ENCODE measurements at places on chromosomes 1 and 21. TPM values are rescaled to one million over a fixed set of nuclear protein-coding genes. Genes with fewer than 3 reads are reported as not detected.

SRGAP2 gene
- total RNA-seq: 45.8 TPM

FOXO6 gene
- 0.26 TPM for total RNA-seq

ZNF683 gene
- not detected for total RNA-seq

KIF2C gene
- 93.4 TPM for total RNA-seq

GTF2B gene
- 38.8 TPM for total RNA-seq

TRIM45 gene
- total RNA-seq: 2.0 TPM

RGS13 gene
- total RNA-seq: 0.19 TPM

DNA sequence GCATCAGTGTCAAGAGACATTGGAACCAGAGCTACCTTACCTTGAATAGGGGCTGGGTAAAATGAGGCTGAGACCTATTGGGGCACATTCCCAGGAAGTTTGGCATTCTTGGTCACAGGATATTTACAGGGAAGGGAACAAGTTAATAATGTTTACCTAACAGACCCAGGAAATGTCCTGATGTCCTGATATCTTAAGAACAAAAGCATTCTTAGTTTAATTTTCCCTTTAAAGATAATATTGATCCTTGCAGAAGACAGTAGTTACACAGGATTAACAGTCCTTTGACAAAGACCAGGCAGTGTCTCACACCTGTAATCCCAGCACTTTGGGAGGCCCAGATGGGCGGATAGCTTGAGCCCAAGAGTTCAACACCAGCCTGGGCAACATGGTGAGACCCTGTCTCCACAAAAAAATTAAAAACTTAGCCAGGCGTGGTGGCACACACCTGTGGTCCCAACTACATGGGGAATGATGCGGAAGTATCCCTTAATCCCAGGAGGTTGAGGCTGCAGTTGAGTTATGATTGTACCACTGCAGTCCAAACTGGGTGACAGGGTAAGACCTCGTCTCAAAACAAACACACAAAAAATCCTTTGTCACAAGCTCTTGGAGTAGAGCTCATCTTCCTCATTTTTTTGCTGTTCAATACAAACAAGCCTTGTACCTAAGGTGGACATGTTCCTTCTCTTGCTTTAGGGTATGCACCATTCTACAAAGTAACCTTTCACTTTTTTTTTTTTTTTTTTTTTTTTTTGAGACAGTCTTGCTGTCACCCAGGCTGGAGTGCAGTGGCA lies 1.3 kb upstream of the TOMM20 start:
- no peak for ATAC-seq

GRCh38 chr1:148263906-148264255 lies 111.8 kb upstream of the NBPF11 start:
- no peak for ATAC-seq

DNA sequence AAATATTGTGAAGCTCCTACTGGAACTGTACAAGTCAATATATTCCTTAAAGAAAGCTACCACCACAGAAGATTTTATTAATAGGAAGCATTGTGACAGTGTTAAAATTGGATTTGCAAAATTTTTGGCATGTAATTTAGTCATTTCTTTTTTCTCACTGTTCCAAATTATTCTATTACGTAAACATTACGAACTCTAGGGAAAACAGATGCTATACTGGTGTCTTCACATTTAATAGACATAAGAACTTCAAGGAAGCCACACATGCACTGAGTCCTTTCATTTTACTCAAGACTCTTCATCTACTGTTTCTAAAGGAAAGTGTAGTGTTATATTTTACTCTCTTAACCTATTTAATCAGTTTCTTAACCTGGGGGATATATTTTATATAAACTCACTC lies 135.4 kb downstream of the HMCN1 start:
- ATAC-seq: no peak

DNA sequence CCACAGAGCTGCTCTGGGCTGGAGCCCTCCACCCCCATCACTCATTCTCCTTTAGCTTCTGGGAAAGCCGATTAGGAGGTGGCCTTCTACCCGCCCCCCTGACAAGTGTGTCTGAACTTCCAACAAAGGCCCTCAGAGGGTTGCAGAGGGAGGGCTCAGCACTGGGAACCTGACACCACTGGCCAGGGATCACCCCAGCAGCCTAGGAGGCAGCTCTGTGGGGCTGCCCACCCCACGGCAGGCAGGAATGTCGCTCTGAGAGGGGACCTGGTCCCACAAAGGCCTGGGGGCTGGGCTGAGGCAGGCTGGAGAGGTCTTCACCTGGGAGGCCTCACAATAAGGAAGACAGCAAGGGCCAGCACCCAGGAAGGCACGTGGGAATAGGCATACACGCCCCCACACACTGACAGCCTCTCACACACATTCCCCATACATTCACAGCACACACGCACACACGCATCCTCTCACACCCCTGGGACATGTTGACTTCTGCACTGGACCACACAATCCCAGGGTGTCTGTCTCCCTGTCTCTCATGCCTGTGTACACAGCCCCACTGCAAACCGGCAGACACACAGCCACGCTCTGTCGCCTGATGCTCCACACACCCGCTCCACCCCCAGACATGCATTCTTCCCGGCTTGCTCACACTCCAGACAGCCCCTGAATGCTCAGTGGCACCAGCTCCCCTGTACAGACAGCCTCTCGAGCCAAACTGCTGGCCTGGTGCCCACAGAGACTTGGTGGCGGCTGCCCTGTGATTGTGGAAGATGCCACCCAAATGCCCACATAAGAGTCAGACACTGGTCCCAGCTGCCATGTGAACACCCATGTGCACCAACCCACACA lies 30.7 kb downstream of the DMBX1 start:
- ATAC-seq: no peak

GRCh38 chr1:190908691-190909090 lies 431.0 kb upstream of the BRINP3 start:
- no peak for ATAC-seq

DNA sequence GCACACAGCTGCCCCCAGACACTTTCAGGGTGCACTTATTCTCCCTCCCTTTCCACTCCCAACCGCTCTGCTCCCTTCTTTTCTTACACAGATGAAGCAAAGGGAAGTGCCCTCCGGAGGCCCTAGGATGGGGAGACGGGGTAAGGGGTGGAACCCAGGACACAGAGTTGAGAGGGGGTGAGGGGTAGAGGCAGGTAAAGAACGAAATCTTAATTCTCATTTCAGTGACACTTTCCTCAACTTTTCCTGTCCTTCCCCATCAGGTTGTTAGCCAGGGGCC lies 12.8 kb downstream of the PLEKHO1 start:
- no peak for ATAC-seq

DNA sequence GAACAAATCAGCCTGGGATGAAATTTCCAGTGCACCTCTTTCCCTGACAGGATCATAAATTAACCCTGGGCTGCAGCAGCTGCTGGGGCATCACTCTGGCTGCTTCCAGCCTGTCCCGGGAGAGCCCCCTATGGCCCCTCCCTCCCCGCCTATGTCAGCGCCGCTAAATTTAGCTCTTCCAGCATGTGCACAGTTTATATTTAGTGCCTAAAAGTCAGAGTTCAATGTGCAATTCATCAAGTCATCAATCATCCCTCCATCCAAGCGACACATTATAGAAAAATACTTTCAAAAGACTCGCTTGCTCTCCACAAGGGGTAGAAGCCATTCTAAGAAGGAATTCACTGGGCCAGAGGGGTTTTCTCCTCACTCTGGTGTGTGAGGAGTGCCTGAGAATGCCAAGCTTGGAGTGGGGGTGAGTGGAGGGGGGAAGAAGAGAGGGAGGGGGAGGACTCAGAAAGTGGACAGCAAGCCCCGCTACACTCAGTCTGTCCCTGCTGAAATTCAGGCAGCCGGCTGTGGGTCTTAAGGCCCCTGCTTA lies 37.4 kb downstream of the XCL1 start:
- ATAC-seq: no peak

DNA sequence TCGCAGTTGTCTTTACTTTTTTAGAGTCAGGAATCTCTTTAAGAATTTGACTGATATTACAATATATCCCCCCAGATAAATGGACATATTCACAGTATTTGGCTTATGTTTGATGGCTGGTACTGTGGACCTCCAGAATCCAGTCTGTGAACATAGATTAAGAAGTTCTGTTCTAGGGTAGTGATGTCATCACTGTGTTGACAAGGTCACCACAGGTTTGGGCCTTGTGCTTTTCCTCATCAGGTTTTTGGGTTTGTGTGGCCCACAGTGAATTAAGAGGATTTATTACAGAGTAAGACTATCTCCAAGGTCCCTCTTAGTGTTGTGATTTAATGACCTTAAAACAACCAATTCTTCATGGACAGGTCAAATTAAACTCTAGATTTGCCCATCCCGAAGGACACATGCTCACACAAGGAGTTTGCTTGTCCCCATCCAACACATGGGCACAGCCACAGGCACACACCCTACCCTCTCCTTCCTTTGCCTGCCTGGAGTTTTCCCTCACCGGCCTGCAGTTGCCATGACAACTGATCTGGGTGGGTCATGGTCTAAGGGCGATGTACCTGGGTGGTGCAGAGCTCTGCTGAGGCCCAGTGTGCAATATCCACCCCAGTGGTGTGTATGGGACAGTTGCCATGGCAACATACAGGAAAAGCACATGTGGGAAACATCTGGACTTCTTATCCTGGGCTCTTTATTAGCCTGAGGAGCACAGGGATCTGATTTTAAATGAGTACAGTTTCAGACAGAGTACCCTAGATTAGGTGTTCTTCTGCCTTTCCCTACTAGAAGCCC lies 98.6 kb downstream of the NAV1 start:
- ATAC-seq: no peak

DNA sequence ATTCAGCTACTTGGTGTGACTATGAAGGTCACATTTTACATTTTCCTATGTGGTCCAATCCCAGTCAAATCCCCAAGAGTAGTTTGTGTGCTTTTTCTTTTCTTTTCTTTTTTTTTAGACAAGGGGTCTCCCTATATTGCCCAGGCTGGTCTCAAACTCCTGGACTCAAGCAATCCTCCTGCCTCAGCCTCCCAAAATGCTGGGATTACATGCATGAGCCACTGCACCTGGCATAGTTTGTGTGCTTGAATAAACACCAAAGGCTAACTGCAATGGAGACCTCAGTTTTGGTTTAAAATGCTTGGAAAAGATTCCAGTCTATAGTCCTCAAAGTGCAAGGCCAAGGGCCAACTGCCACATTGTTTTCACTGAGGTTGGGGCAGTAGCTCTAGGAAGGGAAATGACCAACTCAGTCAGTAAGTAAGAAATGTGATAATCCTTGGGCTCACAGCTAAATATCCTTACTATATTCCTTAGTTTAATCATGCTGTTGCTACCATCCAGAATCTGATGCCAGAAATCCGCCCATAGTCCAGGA lies 38.6 kb downstream of the EIF2B3 start:
- no peak for ATAC-seq

GRCh38 chr1:246608616-246609376 lies 42.5 kb downstream of the CNST start:
- peak; percentile 95 for ATAC-seq

- no peak for ATAC-seq
These were observed 26.4 kb downstream of the MRPL39 start for GRCh38 chr21:25580912-25581260.

GRCh38 chr1:156281693-156282478 lies 739 bp downstream of the SMG5 start:
- peak; percentile 37 for ATAC-seq

DNA sequence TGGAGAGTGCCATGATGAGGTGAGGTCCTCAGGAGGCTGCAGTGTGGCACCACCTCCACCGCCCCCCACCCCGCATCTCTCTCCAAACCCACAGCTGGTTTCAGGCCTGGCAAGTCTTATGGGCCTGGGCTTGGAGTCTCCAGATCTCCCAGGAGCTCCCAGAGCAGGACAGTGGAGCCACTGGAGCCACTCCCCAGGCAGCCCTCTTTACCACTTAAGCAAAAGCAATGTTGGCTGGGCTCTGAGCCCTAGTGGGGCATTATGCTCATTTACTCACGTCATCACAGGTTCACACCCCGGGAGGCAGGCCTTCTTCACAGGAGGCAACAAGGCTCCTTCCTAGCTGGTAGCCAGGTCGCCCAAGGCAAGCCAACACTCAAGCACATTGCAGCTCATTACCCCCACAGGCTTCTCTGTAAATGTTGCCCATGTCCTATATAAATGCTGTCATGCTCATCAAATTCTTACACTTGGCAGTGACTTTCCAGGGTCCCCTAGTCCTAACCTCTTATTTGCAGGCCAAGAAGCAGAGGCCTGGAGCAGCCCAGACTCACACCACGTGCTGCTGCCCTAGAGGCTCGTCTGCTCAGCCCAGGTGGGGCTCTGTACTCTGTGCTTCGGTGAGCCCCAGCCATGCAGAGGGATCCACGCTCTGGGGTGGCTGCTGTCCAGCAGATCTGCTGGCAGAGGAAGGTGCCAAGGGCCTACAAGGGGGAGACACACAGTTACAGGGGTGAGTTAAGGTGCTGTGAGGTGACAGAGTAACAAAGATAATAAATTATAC lies 459.3 kb downstream of the MATN1 start:
- ATAC-seq: no peak

- no peak for ATAC-seq
These were observed 92.5 kb upstream of the ADGRL2 start for GRCh38 chr1:81708250-81708649.

DNA sequence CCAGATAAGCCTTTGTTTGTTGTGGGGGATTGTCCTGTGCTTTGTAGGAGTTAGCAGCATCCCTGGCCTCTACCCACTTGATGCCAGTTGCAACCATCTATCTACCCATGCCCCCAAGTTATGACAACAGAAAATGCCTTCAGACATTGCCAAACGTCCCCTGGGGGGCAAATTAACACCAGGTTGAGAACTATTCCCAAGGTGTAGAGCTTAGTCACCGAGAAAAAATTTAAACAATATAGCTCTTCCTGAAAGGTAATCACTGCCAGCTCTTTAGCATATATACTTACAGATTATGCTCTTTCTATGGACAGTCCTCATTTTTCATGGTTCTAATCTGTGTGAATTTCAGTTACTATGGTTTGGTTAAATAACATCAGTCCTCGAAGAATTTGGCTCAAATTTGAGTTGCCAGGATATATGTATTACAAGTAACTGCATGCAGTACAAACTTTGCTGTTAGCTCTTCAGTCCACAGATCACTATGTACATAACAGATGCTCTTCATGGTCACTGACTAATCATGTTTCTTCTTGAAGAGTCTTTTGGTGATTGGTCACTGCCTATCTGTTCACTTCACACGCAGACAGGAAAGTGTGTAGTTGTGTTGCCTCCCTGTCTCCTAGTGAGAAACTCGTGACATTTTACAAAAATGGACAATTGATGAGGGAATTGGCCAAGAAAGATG lies 25.2 kb downstream of the MAPKAPK2 start:
- ATAC-seq: peak; percentile 12

- peak; percentile 88 for ATAC-seq
These were observed 39.6 kb upstream of the LDLRAP1 start for GRCh38 chr1:25503551-25504426.
